ENCODE measurements at places on chromosomes 13 and 19. TPM values are rescaled to one million over a fixed set of nuclear protein-coding genes. Genes with fewer than 3 reads are reported as not detected.

GRCh38 chr13:43141685-43142084 lies 118.3 kb downstream of the DNAJC15 start:
- no peak for DNase-seq

- DNase-seq, result no peak
Observed at GRCh38 chr13:77565635-77566034, 30.1 kb downstream of the SCEL start.

GRCh38 chr13:62483774-62484173 lies 1068.1 kb upstream of the PCDH20 start:
- no peak for DNase-seq

DNA sequence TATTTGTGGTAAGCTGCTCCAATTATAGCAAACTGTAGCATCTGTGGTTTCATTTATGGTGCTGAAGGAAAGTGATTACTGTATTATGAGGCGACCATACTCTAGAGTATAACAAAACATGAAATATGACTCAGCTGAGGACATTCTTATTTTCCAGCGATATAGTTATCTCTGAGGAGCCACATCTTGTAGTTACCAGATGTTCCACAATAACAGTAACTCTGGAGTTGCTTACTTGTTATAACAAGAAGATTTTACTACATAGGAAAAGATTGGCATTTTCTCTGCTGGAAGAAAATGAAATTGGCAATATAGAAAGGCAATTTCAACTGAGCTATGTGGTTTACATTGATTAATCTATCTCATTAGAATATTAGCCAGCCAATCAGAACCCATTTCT lies 1634.2 kb downstream of the PCDH9 start:
- DNase-seq, result no peak

DNA sequence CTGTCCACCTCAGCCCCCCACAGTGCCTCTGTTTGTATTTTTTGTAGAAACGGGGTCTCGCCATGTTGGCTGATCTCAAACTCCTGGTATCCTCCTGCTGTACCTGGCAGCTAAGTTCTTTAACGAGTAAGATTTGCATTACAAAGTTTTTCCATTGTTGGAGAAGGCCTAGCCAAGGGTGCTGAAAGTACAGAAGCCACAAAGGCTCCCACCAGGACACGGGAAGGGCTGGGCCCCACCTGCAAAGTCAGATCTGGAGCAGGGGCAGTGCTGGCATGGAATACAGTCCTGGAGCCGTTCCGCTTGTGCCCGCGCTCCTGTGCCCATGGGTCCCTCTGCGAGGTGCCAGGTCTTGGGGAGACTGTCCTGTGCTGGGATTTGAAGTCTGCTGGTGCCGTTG lies 12.1 kb downstream of the FZR1 start:
- no peak for DNase-seq

- no peak for DNase-seq
Observed at GRCh38 chr19:21749090-21749489, 18.3 kb downstream of the ZNF100 start.

GRCh38 chr13:24625870-24626849 lies 54.0 kb upstream of the ATP12A start:
- DNase-seq, result no peak

- no peak for DNase-seq
Observed at GRCh38 chr19:49921871-49922795, 6.9 kb upstream of the ATF5 start.

- DNase-seq, result peak; percentile 64
Observed at GRCh38 chr19:15378534-15379082, 979 bp downstream of the AKAP8 start.

GRCh38 chr19:58450856-58451357 lies 515 bp upstream of the ZNF324B start:
- DNase-seq, result peak; percentile 54

GRCh38 chr19:38559428-38560401 lies 58.0 kb downstream of the MAP4K1 start:
- no peak for DNase-seq

- peak; percentile 77 for DNase-seq
Observed at GRCh38 chr13:32284927-32285632, 30.1 kb downstream of the ZAR1L start.

- DNase-seq, result no peak
Observed at GRCh38 chr19:1507192-1507660, 5.6 kb downstream of the ADAMTSL5 start.

- peak; percentile 86 for DNase-seq
Observed at GRCh38 chr19:18097217-18097992, at the start of gene MAST3. Gene MAST3, plus strand, starts transcription at chr19:18097778. Its CDS starts 15 bp downstream, at chr19:18097793.

- no peak for DNase-seq
Observed at GRCh38 chr19:4980838-4981680, 12.1 kb downstream of the KDM4B start.

GRCh38 chr19:8488365-8488764 lies 14.1 kb downstream of the PRAM1 start:
- no peak for DNase-seq

GRCh38 chr13:70171151-70171550 lies 62.9 kb upstream of the KLHL1 start:
- DNase-seq, result no peak

DNA sequence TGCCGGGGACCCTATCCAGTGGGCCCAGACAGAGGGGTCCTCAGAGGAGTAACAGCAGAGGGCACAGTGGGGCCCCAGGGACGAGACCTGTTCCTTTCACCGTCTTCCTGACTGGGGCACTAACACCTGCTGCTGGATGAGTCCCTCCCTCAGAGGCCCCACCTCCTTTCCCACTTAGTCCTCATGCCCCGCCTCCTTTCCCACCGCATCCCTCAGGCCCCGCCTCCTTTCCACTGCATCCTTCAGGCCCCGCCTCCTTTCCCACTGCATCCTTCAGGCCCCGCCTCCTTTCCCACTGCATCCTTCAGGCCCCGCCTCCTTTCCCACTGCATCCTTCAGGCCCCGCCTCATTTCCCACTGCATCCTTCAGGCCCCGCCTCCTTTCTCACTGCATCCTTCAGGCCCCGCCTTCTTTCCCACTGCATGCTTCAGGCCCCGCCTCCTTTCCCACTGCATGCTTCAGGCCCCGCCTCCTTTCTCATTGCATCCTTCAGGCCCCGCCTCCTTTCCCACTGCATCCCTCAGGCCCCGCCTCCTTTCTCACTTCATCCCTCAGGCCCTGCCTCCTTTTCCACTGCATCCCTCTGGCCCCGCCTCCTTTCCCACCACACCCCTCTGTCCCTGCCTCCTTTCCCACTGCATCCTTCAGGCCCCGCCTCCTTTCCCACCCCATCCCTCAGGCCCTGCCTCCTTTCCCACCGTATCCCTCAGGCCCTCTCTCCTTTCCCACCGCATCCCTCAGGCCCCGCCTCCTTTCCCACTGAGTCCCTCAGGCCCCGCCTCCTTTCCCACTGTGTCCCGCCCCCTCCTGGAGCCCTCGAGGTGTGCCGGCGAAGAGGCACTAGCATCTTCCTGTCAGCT lies 6.7 kb downstream of the SPPL2B start:
- DNase-seq, result no peak

DNA sequence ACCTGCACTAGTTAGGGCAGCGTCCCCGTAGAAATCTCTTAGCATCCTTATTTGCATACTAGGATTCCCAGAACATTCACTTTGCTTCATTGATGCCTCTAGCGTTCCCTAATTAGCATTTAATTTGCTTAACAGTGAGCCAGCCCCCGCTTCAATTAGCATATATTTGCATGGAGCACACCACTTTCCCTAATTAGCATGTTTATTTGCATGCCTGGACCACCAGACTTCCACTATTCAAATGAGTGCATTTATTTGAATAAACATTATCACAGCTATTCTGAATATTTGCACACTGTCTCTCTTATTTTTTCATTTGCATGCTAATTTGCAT lies 69.6 kb downstream of the RYR1 start:
- no peak for DNase-seq

- DNase-seq, result no peak
Observed at GRCh38 chr13:30052120-30052519, 201.7 kb upstream of the UBL3 start.

GRCh38 chr13:76730220-76730619 lies 156.0 kb downstream of the KCTD12 start:
- no peak for DNase-seq

Gene GNG7
- 6.2 TPM for total RNA-seq

Gene IZUMO4
- total RNA-seq, result 5.9 TPM

Gene C1QTNF9B
- total RNA-seq, result not detected

Gene SLC25A42
- 19.6 TPM for total RNA-seq

Gene TRPC4
- total RNA-seq, result 3.4 TPM

Gene ZNF699
- 8.9 TPM for total RNA-seq

Gene PLVAP
- total RNA-seq, result 159 TPM

Gene FPR1
- total RNA-seq, result 4.3 TPM

Gene IL17D
- 3.9 TPM for total RNA-seq

Gene C5AR1
- total RNA-seq, result 5.1 TPM

Gene ZNF154
- 14.2 TPM for total RNA-seq

Gene VAV1
- total RNA-seq, result 12.1 TPM

Gene F2RL3
- total RNA-seq, result 2.6 TPM

Data from ureter (tissue), 1 donor.